ENCODE measurements at places on chromosomes 6 and 20. TPM values are rescaled to one million over a fixed set of nuclear protein-coding genes. Genes with fewer than 3 reads are reported as not detected.

Gene ANKRD66
- total RNA-seq, result not detected

Gene SLC2A10
- total RNA-seq, result 11.1 TPM

Gene SAPCD1
- 9.4 TPM for total RNA-seq

Gene RPN2
- 243 TPM for total RNA-seq

Gene PEX7
- total RNA-seq, result 3.5 TPM

Gene RIPOR2
- not detected for total RNA-seq

Gene NKX2-2
- not detected for total RNA-seq

Gene PPP1R18
- total RNA-seq, result 129 TPM

Gene PRR18
- not detected for total RNA-seq

Gene MICB
- 25.9 TPM for total RNA-seq

Gene TRAPPC3L
- total RNA-seq, result not detected

Gene CLPSL2
- not detected for total RNA-seq

Gene SLC35D3
- total RNA-seq, result not detected

Gene PPP1R3D
- total RNA-seq, result 4.9 TPM

Gene SYCP2L
- not detected for total RNA-seq

Gene FAM120B
- total RNA-seq, result 28.2 TPM

Gene BPIFA1
- total RNA-seq, result not detected

Gene WFDC5
- total RNA-seq, result not detected

Gene TTLL9
- not detected for total RNA-seq

Gene SLC22A3
- not detected for total RNA-seq

Gene TTK
- total RNA-seq, result 23.6 TPM

Gene CLPSL1
- total RNA-seq, result not detected

Gene RBPJL
- total RNA-seq, result not detected

Gene PDYN
- not detected for total RNA-seq

Gene ZBTB46
- total RNA-seq, result 4.3 TPM

Gene OR2J3
- total RNA-seq, result not detected

Gene BNIP5
- not detected for total RNA-seq

Gene RAET1G
- 1.6 TPM for total RNA-seq
